ENCODE measurements at places on chromosomes 12 and 14.

DNA sequence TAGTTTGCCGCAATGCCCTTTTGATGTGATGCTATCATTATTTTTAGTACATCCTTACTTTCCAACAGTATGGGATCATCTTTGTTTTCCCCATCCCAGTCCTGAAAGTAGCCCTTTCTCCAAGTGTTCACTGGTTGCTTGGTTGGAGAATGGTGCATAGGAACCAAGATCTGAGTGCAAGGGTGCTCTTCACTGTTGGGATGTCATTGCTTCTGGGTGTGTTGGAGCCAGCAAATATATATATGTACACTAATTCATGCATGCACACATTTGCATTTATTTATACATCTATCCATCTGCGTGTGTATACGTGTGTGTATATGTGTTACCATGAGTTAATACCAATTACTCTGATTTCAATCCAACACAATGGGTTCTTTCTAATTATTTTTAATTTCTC, 64.1 kb upstream of the RFLNA start:
- DNase-seq, result no peak

- no peak for DNase-seq
Observed at GRCh38 chr12:82781309-82781997, 94.7 kb downstream of the TMTC2 start.

GRCh38 chr12:120290609-120291305, 946 bp downstream of the RNU4-2 start:
- DNase-seq, result peak; percentile 29

DNA sequence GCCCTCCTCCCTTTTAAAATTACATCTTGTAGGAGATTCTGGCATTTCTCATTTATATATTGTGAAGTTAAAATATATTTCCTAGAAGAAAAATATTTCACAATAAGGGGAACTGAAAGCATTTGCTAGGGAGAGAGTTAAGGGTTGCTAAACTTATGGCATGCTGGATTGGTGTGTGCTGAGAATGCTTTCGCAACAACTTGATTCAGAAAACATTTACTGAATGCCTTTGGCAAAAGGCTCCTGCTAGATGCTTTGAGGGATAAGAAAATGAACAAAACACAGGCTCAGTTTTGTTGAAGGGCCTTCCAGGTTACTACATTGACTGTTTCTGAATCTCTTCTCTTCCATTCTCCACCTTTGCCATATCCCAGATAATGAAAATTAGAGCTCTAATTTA, 67.5 kb downstream of the DIP2B start:
- no peak for DNase-seq

- no peak for DNase-seq
Observed at GRCh38 chr12:14473707-14474287, 93.9 kb downstream of the PLBD1 start.

Measured in K562 (cell line).